RPMI7951 (cell line): ENCODE measurements at places on chromosomes 11 and 22. TPM values are rescaled to one million over a fixed set of nuclear protein-coding genes. Genes with fewer than 3 reads are reported as not detected.

Gene TNNI2
- total RNA-seq, result 0.48 TPM in 1 of 2 replicates, not detected in the other

Gene SLC39A13
- total RNA-seq, result 39.2 and 55.2 TPM in 2 replicates

Gene VSTM5
- not detected in 2 replicates for total RNA-seq

Gene LRP4
- total RNA-seq, result 0.98 and 1.4 TPM in 2 replicates

Gene POU2AF1
- not detected in 2 replicates for total RNA-seq

Gene CENPM
- 50.3 and 57.6 TPM in 2 replicates for total RNA-seq

Gene SLC22A8
- total RNA-seq, result not detected in 2 replicates

Gene SLC35C1
- total RNA-seq, result 4.8 and 5.2 TPM in 2 replicates

Gene SLC25A18
- not detected in 2 replicates for total RNA-seq

Gene SORL1
- 0.60 and 1.3 TPM in 2 replicates for total RNA-seq

Gene PLCB3
- total RNA-seq, result 48.1 and 60.4 TPM in 2 replicates

Gene CYTH4
- total RNA-seq, result 1.2 and 1.6 TPM in 2 replicates

Gene BCO2
- total RNA-seq, result 0.10 and 0.24 TPM in 2 replicates

Gene SCN2B
- total RNA-seq, result not detected in 2 replicates

Gene IRAG1
- 15.4 and 23.8 TPM in 2 replicates for total RNA-seq

Gene TEX54
- total RNA-seq, result not detected in 2 replicates

Gene C11orf16
- not detected in 2 replicates for total RNA-seq

Gene SAA4
- total RNA-seq, result not detected in 2 replicates

Gene MB
- 1.3 and 2.3 TPM in 2 replicates for total RNA-seq

Gene CASP4
- total RNA-seq, result 79.4 and 90.2 TPM in 2 replicates

Gene EHF
- 0.68 TPM in 1 of 2 replicates, not detected in the other for total RNA-seq

Gene LMF2
- total RNA-seq, result 20.5 and 24.9 TPM in 2 replicates

Gene RPUSD4
- total RNA-seq, result 16.1 and 18.8 TPM in 2 replicates

Gene RAPSN
- not detected in 2 replicates for total RNA-seq

Gene VWCE
- under 0.01 TPM in 1 of 2 replicates, not detected in the other for total RNA-seq

Gene DBX1
- not detected in 2 replicates for total RNA-seq

Gene GAB2
- 5.0 and 6.1 TPM in 2 replicates for total RNA-seq

Gene RFPL3
- not detected in 2 replicates for total RNA-seq
